KG1 (cell line): ENCODE measurements at places on chromosomes 5 and 9.

- no peak for DNase-seq
Observed at GRCh38 chr9:38061326-38061977, 7.6 kb downstream of the SHB start.

- no peak for DNase-seq
Observed at GRCh38 chr5:180785794-180786221, 16.8 kb downstream of the MGAT1 start.

DNA sequence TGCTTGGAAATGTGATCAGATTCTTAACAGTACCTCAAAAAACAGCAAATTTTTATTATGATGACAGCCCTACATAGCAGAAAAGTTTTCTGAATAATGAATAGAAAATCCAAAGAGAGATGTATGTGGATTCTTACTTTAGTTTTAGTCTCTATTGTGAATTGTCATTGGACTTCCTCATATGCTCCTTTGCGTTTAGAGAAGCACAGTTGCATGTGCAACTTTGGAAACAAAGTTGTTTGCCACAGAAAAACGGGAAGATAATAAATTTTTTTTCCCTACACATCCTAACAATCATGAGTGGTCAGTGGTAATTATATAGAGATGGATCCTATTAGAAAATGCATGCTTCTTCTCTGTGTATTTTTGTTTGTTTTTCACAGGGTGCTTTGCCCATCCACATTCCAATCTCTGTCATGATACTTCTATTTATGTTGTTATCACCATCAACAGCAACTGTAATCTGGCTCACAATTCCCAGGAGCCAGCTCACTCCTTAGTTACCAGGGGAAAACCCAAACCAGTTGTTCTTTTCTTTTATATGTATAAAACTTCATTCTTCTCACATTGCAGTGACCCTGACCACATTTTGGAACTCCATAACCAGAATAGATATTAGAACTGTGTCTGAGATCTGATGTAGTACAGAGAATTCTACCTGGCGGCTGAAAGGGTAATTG lies 118.7 kb downstream of the NDUFS4 start:
- no peak for DNase-seq

DNA sequence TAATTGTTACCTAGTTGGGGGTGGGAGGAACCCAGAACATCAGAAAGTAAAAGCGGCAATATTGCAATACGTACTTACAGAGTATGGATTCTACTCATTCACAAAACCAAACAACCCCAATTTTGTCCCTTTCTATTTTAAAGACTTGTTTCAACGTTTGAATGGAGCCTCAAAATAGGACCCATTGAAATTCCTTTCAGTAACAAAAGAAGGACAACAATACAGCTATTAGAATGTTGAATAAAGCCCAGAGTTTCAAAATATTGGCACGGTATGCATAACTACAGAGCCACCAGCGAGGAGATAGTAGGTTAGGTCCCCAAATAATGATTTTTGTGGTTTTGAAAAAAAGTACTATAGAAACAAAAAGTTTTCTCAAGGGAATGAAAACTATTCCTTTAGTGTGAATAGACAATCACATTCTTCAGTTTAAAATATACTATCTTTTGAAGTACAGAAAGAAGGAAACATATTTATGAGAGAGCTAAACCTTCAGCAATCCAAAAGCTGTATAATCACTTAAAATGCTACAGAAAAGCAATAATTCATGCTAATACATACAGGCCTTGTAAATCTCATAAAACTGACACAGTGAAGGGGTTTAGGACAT lies 235.5 kb downstream of the RFX3 start:
- no peak for DNase-seq

GRCh38 chr9:76984486-76984885 lies 35.0 kb upstream of the FOXB2 start:
- no peak for DNase-seq

GRCh38 chr5:99102073-99102697 lies 173.4 kb upstream of the CHD1 start:
- no peak for DNase-seq

- DNase-seq: no peak
Observed at GRCh38 chr5:155620821-155621410, 607.4 kb downstream of the KIF4B start.

DNA sequence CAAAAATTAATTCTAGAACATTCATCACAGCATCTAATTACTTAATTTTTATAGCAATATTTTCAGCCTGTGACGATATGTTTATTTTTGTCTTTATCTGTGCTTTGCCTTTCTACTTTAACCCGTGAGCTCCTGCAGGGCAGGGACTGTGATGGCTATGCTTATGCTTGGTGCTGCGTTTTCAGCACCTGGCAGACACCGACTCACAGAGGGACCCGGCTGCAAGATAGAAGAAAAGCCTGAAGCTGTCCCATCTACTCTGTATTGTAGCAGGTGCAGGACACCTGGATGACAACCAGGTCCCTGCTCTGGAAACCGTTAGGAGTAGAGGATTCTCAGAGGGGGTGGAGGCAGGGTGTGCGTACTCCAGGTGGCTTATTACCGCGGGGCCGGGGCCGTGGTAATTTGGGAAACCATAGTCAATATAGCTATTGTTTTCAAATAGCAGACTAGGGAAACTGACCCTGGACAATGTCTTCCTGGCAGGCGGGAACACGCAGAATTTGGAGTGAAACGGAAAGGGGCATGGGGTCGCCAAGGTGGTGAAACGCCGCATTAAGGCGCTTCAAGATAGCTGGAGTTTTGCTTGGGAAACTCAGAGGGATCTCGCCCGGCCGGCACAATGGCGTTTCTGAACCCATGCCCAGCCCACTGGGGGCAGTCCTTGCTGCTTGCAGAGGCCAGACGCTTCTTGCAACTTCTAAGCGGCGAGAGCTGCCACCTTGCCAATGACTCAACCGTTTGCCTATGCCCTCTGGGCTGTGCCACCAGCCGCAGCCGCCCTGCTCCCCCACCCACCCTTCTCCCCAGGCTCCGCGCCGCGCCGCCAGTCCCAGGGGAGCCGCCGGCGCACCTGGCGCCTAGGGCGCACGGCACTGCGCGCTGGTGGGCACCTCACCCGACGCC lies 140.1 kb upstream of the PALM2AKAP2 start:
- DNase-seq: no peak

DNA sequence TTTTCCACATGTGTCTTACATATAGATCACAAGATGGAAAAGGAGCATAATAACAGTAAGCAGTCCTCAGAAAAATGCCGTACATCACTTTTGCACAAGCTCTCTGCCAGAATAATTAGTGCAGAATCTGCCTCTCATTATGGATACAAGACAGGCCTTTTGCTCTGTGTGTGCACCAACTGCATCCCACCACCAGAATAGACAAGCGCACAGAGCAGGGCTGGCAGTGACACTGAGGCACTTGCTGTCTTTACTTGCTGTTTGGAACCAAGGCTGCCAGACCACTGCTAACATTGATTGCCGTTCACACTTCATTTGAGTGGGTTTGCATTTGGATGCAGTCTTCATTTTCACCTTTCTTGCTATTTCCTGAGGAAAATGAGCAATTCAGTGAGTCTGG lies 741.3 kb downstream of the TLE1 start:
- no peak for DNase-seq

- DNase-seq: no peak
Observed at GRCh38 chr5:170275376-170275994, 22.1 kb downstream of the LCP2 start.

GRCh38 chr9:127182901-127183746 lies 60.7 kb upstream of the ANGPTL2 start:
- no peak for DNase-seq

DNA sequence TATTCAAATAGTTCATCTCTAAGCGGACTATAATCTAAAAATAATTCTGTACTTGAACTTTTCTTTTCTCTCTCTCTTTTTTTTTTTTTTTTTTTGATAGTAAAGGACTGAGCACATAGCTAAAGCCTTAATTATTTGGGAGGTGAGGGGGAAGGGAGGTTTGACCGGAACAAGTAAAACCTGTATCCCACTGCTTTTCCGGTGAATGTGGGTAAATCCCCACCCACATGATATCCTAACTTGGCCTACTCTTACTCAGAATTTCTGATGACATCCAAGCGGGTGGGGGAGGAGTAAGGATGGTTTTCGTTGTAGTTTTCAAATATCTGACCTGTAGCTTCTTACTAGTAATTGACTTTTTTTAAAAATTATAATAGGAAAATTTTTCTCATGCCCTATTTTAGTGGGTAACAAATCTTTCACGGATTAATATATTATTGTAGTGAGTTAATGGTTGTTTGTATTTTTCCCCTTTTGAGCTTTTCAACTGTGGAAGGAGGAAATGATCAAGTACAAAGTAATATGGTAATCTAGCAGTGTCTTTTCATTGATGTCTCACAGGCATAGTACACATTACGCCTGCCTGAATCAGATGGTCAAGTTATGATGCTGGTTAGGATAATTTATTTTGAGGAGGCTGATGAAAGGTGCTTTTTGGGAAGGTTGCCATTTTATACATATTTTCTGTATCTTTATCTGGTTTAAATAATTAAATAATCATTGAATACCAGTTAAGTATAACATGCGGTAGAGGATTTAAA lies 2.2 kb upstream of the ELL2 start:
- no peak for DNase-seq

- no peak for DNase-seq
Observed at GRCh38 chr5:94691949-94692348, 73.5 kb downstream of the SLF1 start.

- DNase-seq: no peak
Observed at GRCh38 chr5:81856948-81857928, 106.3 kb upstream of the SSBP2 start.

DNA sequence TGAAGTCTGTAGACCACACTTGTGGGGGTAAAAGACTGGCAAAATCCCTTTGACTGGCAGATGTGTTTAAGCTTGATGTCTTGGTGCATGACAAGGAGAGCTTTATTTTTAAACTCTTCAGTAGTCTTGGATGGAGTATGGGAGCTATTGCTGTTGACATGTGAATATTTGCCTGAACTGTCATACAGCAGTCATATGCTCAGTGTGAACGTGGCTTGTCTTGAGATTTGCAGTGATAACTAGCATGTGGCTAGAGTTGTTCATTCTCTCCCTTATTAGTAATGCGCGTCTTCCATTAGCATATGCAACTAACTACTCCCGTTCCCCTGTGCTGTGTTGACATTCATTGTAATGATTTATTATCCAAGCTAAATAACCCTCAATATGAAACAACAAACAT lies 523.6 kb upstream of the WWC1 start:
- DNase-seq: no peak

- DNase-seq: no peak
Observed at GRCh38 chr9:16368237-16369087, 502.0 kb downstream of the BNC2 start.

DNA sequence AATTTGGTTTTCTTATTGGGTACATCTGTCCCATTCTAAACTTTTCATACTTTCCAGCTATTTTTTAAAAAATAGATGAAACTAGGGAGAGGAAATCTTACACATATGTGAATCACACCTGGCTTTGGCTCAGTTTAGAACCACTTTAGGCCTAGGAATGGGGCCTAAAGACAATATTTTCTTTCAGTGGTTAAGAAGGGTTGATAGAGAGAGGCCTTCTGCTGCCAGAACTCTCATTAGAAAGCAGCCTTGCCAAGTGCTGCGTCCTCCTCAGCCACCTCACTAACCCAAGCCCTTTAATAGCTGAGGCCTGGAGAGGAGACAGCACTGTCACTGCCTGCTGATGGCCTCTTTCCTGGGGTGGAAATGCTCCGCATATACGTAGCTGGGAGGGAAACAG lies 167.5 kb downstream of the SAXO1 start:
- no peak for DNase-seq

- DNase-seq: no peak
Observed at GRCh38 chr5:102278231-102278630, 17.9 kb downstream of the SLCO4C1 start.

GRCh38 chr5:133704411-133704810 lies 92.1 kb upstream of the FSTL4 start:
- no peak for DNase-seq

- no peak for DNase-seq
Observed at GRCh38 chr9:120862452-120862851, 14.5 kb downstream of the PHF19 start.

DNA sequence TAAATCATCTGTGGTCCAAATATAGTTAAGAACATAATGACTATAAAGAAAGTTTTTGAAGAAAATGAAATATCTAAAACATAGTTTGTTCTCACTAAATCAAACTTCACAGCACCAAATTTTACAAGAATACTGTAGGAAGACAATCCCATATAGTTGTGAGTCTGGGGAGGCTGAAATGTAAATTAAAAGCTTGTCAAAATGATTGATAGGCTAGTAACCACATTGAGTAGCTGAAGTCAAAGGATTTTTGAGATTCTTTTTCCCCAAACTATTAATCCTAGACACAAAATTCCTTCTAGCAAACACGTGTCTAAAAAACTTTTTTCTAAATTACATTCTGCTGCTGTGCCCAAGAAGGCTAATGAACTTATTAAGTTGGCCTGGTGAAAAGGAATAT lies 13.0 kb downstream of the BHMT start:
- DNase-seq: no peak

DNA sequence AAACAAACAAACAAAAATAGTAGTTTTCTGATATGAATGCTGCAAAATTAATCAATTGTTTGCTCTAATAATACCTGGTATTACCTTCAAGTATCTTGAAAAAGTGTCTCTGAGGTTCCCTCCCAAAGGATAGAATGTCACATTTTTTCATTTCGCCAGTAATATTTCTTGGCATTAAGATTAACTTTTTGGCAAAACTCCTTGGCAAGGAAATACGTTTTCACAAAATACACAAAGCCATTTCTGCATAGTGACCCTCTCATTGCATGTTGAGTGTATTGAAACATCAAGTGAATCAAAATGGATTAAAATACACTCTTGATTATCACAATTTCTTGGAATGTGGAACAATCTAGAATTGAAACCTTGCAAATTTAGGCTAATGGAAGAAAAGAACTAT lies 230.5 kb downstream of the ATPSCKMT start:
- DNase-seq: no peak

- no peak for DNase-seq
Observed at GRCh38 chr9:15328946-15329345, 21.9 kb upstream of the TTC39B start.

- DNase-seq: no peak
Observed at GRCh38 chr5:16538006-16538405, 72.4 kb upstream of the ZNF622 start.

DNA sequence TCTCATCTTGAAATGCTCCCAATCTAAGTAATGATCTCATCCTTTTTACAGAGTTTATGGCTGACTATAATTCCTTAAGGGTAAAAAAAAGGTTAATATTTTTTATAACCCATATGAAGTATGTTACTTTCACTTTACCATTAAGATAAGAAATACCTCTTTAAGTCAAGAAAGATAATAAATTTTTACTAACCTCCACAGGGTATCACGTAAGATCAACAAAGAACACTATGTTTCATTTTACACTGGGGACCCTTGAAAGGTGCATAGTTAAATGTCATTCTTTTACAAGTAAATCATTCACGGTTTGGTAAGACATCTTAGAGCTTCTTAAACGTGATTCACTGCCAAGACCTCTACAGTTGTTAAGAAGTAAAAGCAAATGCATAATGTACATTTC lies 472.7 kb upstream of the CDH9 start:
- DNase-seq: no peak

- no peak for DNase-seq
Observed at GRCh38 chr9:118419676-118420075, 715.5 kb downstream of the TLR4 start.

GRCh38 chr9:122214507-122214906 lies 14.2 kb downstream of the LHX6 start:
- no peak for DNase-seq

GRCh38 chr5:14452685-14453454 lies 128.7 kb upstream of the OTULINL start:
- no peak for DNase-seq
